ENCODE measurements at places on chromosomes 11 and 22.

DNA sequence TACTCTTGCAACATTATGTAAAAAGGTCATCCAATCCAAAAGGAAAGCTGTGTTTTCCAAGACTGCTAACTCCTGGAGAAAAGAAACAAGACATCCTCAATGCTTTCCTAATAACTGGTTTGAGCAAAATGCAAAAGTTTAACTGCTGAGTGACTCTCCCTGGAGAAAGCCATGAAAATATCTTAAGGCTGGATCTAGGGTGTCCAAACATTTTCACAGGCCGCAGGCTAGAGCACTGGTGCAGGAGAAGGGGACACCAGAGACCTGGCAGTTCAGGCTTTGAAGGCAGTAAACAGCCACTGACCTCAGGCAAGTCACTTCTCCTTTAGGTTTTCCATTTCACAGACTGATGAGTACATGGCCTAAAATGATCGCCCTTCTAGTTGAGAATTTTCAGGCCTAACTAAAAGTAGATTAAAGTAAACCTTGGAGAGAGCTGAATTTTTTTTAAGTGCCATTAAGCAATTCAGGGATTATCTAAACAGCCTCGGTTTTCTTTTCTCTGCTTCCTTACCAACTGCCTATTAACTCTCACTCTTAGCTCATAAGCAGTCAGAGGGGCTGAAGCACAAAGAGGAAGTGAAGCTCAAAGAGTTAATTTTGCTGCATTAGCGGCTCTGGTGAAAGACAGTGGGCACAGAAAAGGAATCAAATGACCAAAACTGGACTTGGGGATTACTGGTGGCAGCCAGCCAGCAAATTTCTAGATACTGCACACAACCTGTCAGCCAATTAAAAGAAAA lies 2.3 kb downstream of the CHKA start:
- no peak for DNase-seq

DNA sequence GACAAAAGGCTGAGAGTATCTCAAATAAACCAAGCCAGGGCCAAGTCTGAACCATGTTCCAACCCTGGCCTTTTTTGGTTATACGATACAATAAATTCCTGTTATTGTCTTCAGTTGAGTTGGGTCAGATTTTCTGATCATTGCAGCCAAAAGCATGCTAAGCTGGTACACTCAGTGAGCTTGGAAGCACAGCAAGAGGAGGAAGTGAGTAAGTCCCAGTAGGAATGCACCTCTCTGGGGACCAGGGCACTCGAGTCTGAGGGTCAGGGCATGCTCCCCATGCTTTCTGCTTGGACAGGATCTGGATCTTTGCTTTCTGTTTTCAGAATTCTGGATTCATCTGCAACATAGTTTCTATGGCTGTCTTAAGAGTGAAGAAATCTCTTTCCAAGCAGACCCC lies 73.1 kb downstream of the TMPRSS5 start:
- DNase-seq = no peak

- DNase-seq = peak; percentile 44
Observed at GRCh38 chr11:94423507-94423906, 22.3 kb upstream of the GPR83 start.

DNA sequence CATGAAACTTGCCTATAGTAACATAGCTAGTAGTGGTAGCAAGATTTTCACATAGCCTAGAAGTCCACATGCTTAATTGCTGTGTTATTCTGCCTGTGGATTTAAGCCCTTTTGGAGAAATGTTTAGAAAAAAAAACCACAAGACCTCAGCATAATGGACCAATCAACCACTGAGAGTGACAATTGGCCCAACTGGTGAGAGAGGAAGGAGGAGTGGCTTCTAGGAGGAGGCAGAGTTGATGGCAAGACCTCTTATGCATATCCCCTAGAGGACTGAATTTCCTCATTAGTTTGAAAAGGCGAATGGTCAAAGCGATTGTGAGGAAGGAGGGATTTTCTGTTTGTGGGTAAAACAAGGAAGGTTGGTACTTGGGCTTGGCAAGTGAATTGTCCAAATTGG lies 30.6 kb downstream of the NNMT start:
- DNase-seq = no peak

GRCh38 chr11:119041821-119042514 lies 11.3 kb upstream of the SLC37A4 start:
- DNase-seq = no peak

- DNase-seq = no peak
Observed at GRCh38 chr11:12995188-12995587, 13.9 kb upstream of the RASSF10 start.

- DNase-seq = no peak
Observed at GRCh38 chr11:27509908-27510307, 3.3 kb upstream of the LIN7C start.

- no peak for DNase-seq
Observed at GRCh38 chr11:85525686-85526085, 101.5 kb downstream of the DLG2 start.

DNA sequence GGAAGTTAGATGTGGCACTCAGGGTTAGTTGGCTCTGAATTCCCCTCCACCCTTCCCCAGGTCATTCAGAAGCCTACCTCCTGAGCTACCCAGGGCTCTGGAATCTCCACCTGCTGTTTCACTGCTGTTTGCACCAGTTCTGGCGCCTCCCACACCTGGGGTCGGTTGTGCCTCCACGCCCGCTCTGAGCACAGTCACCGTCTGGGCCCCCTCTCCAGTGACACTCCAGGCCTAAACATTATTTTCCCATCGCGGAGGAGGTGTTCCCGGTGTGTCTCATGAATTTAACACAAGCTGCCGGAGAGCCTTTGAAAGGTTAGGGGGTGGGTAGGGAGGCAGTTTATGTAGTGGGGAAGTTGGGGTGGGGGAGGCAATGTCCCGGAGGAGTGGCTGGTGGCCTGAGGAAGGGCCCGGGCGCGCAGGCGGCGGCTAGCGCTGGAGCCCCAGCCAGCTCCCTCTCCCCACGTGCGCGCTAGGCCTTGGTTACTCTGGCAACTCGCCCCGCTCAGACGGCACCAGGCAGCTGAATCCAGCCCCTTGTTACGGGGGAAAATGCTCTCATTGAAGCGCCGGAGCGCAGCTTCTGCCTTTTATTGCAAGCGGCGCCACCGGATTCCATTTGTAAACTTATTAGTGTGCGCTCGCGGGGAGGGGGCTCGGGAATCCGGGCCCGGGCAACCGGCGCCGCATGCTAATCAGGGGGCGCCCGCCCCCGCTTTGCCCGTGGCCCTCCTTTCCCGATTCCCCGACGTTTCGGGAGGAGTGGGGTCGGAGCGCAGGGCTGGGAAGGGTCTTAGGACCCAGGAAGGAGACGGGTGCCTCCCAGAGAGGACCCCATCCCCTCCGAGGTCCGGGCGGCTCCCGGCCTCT lies 52.4 kb downstream of the GRIK4 start:
- DNase-seq = peak; percentile 68

- DNase-seq = peak; percentile 17
Observed at GRCh38 chr22:22558972-22559603, at the start of gene PRAME. Gene PRAME (minus strand): TSS chr22:22559265. CDS start chr22:22556832, 2,433 bp downstream.

- no peak for DNase-seq
Observed at GRCh38 chr11:119520966-119521365, 98.0 kb upstream of the THY1 start.

DNA sequence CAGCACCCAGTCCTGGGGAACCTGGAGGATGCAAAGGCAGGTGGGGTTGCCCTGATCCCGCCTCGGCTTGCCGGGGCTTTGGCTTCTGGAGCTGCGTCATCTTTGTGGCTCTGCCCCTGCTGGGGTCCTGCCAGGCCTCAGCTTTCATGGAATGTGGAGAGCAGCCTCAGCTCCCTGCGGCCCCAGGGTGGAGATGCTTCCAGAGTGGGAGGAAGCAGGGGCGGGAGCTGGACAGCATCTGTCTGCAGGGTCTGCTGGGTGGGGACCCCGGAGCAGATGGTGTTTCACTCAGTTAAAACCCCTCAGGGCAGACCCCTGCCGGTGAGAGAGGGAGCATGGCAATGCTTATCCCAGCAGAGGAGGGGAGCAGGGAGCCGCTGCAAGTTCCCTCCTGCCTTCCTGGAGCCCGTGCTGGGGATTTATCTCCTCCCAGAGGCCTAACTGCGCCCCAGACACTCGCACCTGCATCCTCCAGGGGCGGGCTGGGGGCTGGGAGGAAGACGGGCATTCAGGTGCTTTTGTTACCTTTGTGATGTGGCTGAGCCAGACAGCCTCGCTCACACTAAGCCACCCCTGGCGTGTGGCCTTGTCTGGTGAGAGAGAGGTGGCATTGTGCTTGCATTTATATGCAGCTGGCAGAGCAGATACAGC lies 15.7 kb downstream of the GRIK4 start:
- no peak for DNase-seq

GRCh38 chr11:17770048-17770652 lies 35.6 kb downstream of the KCNC1 start:
- no peak for DNase-seq

- DNase-seq = no peak
Observed at GRCh38 chr11:122157653-122158161, 41.7 kb upstream of the BLID start.

DNA sequence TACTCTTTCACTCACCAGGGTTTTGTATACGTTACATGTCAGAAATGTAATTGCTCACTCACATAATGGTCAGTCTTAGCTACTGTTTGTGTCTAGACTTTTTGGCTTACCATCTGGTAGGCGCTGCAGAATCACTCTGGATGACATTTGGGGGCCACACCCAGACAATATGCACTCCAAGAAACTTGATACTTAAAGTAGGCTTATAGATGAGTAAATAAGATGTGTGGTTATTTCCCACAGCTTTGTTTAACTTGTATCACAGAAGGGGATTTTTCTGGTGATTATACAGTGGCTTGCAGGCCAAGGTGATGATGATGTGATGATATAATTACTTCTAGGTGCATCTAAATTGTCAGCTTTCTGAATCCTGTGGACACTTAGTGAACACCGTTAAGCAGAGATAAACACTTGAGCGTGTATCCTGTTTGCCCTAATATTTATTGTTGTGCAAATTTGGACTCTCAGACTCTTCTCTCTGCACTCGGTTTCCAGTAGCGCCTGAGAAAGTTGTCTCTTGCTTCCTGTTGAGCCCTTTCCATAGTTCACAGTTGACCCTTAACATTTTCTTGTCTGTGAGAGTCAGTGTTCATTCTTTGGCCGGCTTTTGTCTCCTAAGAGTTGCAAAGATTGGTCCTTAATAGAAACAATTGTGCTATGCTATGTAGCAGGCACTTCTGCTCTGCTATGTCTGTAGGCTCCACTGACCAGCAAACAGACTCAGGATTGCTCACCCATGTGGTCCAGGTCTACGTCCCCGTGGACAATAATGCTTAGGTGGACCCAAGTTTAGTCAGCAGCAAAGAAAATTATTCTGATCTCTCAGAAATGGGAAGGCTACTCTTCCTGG lies 89.3 kb downstream of the PRR5L start:
- DNase-seq = no peak

GRCh38 chr11:69337211-69337721 lies 43.3 kb downstream of the MYEOV start:
- no peak for DNase-seq

DNA sequence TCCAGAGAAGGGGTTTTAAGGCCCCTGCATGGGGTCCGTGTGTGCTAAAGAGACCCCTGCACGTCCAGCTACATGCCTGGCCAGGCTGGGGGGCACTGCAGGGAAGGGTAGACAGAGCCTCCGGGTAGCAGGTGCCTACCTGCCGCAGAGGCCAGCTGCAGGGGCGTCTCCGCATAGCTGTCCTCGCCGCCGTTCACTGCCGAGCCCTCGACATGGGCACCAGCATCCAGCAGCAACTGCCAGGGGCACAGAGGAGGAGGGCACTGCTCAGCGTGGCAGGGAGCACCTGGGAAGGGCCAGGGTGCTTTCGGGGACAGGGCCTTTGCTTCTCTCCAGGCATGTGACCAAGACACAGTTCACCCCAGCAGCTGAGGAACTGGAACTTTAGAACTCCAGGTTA lies 59.7 kb downstream of the NAT10 start:
- DNase-seq = no peak

DNA sequence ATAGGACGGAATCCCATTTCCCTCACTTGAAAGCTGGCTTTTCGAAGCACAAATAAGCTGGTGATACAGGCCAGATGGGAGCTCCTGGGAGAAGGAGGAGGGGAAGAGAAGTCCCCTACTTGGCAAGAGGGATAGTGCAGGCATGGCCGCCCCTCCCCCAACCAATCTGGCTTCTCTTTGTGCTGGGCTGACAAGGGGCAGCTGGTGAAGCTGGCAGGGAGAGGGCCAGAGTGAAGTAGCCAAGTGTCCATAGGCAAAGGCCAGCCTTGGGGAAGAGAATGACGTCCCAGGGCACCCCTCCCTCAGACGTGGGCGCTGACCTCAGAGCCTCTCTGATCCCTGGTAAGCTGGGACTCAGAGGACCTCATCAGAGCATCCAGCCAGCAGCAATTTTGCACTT lies 78.7 kb upstream of the GRAMD1B start:
- no peak for DNase-seq

GRCh38 chr11:79019975-79020374 lies 420.9 kb downstream of the TENM4 start:
- DNase-seq = no peak

DNA sequence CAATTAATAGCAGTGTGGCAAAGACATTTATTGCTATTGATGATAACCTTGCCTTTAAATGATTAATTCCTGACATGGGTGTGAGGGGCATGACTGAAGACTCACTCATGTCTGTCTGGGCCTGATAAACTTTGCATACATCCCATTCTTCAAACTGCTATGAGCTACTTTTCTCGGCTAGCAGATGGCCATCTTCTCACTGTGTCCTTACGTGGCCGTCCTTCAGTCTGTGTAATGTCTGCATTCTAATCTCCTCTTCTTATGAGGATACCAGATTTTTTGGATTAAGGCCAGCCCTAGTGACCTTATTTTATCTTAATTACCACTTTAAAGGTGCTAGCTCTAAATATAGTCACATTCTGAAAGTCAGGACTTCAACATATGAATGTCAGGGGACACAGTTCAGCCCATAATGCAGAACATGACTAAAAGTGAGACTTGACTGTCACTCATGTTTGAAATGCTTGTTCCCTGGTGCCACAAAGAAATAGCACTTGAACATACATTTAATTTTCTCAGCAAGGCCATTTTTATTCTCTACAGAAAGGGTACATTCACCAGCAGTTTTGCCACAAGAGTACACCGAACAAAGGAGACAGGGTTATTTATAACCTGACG lies 32.3 kb downstream of the OR10A6 start:
- no peak for DNase-seq

GRCh38 chr11:79026803-79027445 lies 413.9 kb downstream of the TENM4 start:
- no peak for DNase-seq

GRCh38 chr11:71253794-71254193 lies 1.4 kb upstream of the SHANK2 start:
- no peak for DNase-seq

- no peak for DNase-seq
Observed at GRCh38 chr11:64176751-64177150, 9.2 kb upstream of the STIP1 start.
